ENCODE measurements at places on chromosomes 1 and 21. TPM values are rescaled to one million over a fixed set of nuclear protein-coding genes. Genes with fewer than 3 reads are reported as not detected.
A peak's percentile ranks its signal among the peaks of the same experiment; 100 is the strongest.

- DNase-seq, result no peak
These were observed 166.4 kb downstream of the PBX1 start for GRCh38 chr1:164725401-164725800.

DNA sequence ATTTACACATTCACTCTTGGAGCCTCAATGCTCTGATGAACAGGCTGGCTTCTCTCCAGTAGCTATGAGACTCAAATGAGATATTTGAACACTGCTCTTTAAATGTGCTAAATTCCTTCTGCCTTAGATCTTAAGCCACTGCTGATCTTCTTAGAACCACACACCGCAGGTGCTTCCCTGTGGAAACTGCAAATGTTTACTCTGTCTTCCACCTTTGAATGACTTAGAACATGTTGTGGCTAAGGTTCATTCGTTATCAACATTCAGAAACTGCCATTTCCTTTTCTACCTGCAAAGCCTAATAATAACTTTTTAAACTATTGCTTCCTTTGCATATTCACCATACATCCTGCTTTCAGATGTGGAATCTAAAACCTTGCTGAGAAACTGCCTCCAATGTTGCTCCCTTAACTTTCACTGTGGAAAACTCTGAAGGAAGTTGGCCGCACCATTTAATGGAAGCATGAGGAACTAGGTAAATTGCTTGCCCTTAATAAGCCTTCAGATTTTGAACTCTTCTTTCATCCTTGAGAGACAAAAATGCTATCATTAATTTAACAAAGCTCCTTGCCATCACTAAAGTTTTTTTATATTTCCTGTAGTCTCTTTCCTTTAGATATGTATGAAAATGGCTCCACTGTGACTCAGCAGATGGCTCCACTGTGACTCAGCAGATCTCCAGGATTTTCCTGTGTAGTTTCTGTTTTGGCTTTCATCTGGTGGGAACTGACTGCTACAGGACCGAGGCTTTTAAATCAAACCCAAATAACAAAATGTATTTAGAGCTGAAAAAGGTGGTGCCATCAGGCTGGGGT lies 143.8 kb downstream of the TNFSF18 start:
- DNase-seq, result no peak

DNA sequence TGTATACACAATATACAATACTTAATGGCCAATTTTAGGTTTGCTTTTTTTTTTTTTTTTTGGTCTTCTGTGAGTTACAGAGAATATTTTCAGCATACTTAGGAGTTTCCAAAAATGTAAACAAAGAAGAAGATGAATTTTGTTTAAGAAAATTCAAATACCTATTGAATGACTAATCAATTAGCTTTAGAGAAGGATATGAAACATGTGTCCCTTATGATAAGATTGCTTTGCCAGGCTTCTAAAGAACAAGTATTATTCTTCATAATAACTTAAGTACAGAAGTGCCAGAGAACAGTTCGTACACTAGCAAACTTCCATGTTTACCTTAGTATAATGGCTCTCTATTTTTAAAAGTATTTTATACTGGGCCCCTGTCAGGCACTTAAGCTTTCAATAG lies 1191.0 kb upstream of the NCAM2 start:
- no peak for DNase-seq

DNA sequence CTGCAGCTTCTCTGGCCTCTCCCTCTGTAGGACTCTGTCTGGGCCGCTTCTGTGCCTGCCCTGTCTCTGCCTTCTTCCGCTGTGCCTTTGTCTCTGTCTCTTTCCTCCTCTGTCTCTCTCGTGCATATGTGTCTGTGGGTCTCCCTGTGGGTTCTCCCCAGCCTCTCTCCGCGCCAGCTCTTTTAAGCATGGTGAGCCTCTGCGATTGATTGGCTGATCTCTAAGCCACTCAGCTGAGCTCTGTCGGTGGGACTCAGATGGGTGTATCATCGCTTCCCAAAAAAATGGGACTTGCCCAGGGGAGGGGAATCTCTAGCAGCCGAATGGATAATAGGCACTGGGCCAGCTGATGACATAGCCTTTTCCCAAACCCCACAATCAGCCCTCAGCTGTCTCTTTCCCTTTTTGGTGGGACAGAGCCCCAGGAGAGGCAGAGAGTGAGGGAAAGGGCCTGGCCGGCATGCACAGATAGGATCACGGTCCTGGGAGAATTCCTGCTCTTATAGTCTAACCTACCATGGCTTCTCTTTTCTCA lies at the start of gene ADAMTS4:
TSS of gene ADAMTS4 (minus strand) at position 158 of the 535 bp plus-strand sequence. CDS start 427 bp downstream, outside the sequence.
- peak; percentile 93 for DNase-seq

CD5L gene
- 0.37 TPM for total RNA-seq
